Astrocyte of the spinal cord (primary cell): ENCODE measurements at places on chromosomes 5 and 9.

- DNase-seq, result peak; percentile 66
Observed at GRCh38 chr9:4508907-4509589, 18.8 kb downstream of the SLC1A1 start.

DNA sequence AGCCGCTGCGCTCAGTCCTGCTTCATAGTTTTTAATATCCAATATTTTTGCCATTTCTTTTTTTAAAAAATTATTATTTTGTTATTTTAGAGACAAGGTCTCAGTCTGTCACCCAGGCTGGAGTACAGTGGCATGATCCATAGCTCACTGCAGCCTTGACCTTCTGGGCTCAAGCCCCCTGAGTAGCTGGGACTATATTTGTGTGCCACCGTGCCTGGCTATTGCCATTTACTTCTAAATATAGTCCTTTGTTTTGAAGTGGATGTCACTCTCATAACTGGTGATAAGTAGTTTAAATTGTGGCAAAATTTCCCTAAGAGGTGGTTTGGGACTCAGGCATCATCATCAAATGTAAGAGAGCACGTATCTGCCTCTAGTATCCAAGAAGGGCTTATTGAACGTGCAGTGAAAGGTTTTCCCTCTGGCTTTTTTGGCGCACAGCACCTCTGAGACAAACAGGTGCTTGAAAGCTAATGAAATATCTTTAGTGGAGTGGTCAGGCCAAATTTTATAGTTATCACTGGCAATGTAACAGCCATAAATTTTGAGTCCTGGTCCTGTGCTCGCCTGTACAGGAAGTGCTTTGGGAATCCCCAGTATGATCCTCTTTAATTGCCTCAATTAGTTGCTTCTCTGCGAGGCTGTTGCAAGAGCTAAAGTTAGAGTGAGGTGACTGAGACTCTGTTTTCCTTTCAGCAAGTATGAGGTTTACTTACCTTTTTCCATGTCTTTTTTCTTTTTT, 14.8 kb downstream of the STXBP1 start:
- no peak for DNase-seq

- DNase-seq, result peak; percentile 69
Observed at GRCh38 chr9:8895861-8896224, 1096.3 kb upstream of the DMAC1 start.

GRCh38 chr5:135827965-135828781, 6.3 kb upstream of the SLC25A48 start:
- no peak for DNase-seq

DNA sequence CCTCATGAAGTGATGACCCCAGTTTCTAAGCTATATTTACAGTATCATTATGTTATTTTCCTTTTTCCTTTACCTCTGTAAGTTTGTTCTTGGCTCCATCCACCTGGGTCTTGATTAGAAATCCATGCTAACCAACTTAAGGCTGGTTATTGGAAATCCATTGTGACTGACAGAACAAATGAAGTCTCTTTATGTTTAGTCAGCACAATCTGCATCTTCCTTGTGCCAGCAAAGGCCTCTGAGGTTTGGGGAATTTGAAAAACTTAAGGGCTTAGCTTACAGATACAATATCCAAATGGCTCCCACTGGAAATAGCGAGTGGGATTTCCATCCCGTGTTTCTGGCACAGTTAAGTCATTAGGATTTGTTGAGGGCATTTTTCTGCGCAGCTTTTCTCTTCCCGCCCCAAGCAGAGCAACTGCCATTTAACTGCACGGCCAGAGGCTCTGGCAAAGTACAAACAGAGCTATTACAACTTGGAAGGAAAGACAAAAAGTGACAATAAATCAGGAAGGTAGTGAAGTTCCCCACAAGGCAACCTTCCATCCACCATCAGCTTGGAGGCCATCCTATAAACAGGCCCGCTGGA, 64.2 kb downstream of the DCP2 start:
- no peak for DNase-seq

DNA sequence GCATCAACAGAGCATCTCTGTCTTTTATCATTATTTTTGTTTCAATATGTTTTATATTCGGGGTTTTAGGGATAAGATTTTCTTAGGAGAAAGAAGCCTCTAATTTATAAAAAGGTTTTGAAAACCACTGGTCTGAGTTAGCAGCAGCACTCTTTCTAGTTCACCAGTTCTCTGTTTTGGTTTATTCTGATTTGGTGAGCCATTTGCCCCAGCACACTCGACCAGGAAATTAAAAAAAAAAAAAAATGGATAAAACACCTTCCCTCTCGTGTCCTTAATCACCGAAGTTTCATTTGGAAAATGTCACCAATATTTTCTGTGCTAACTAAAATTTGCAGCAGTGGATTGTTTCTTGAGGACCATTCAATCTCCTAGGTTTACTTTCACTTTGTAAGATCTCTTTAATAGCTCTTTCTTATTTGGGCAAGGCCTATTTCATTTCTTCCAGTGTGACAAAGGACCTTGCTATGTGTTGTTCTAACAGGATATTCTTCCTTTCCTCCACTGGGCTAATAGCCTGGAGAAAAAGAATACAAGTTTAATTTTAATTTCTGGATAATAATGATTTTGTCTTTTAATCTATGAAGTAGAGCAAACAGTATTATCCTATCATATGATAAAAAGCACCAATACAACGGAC, 57.8 kb upstream of the ANXA1 start:
- DNase-seq, result peak; percentile 38

GRCh38 chr5:143108498-143109128, 294.9 kb downstream of the NR3C1 start:
- DNase-seq, result no peak

DNA sequence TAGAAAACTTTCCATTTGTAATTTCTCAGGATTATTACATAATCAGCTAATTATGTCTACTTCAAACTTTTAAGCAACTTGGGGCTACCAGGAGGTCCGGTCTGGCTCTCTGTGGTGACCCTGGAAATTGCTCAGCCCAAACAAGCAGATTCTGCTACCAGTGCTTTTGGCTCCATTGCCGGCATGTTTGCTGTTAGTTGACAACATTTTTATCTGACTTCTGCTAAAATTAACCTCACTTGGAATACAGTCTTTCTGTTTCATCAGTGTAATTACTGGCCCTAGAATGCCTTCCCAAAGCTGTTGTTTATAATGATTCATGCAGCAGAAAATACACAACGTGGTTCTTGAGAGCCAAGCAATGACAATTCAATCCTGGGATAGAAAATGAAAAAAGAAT, 38.5 kb upstream of the FAM81B start:
- no peak for DNase-seq

GRCh38 chr5:59126016-59126707, 543.3 kb downstream of the RAB3C start:
- DNase-seq, result peak; percentile 13

DNA sequence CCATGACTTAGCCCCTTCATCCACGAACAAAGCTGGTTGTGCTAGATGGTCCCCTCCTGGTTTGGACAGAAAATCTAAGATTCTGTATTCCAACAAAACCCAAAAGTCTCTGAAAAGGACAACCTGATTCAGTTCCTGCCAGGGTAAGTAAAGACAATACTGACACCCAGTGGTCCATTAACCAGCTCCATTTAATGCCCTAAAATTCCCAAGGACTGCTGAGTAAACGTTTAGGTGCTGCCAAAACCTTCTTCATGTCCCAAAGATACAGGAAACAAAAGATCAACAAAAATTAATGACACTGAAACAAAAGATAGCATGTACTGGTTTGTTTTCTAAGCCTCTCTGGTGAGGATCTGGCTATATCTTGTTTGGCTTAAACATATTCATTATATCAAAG, 25.3 kb upstream of the PPP1R2B start:
- peak; percentile 3 for DNase-seq

DNA sequence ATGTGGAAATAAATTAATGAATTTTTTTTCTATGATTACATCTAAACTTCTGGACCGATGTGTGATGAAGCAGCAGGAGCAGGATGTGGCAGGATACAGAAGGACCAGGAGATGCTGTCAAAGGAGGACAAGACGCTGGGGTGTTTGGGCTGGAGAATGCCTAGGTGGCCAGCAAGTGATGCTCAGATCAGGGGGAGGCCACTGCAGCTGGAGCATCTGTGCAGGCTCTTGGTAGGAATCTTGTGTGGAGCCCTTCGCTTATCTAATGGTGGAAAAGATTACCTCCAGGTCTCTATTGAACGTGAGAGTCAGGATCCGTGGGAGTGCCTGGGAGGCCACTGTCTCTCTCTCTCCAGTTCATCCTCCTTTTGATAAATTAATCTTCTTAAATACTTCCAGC, 79.8 kb downstream of the MRPL36 start:
- DNase-seq, result no peak

- peak; percentile 77 for DNase-seq
Observed at GRCh38 chr5:58922461-58923171, 339.7 kb downstream of the RAB3C start.

- no peak for DNase-seq
Observed at GRCh38 chr5:119355244-119355638, 578 bp upstream of the TNFAIP8 start.

GRCh38 chr9:110583237-110583636, 3.7 kb upstream of the SVEP1 start:
- DNase-seq, result no peak

GRCh38 chr5:33675958-33676464, 215.8 kb downstream of the ADAMTS12 start:
- no peak for DNase-seq

DNA sequence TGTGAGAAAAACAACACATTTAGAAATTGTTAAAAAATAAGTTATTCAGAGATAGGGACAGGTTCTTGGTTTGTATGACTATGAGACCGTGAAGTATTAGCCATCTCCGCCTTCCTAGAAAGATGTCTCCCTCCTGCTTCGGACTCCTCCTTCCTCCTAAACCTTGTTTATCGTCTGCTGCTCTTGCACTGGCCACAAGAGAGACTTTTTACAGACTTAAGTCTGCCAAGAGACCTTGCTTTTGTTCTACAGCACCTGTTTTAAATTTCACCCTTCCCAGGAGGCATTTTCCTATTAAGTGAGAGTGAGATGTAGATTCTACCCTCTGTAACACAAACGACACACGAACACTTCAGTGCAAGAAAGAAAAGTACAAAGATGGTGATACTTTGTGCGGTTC, 274.6 kb downstream of the ARHGEF28 start:
- peak; percentile 12 for DNase-seq

GRCh38 chr5:173594061-173594460, 22.4 kb downstream of the BOD1 start:
- DNase-seq, result no peak

DNA sequence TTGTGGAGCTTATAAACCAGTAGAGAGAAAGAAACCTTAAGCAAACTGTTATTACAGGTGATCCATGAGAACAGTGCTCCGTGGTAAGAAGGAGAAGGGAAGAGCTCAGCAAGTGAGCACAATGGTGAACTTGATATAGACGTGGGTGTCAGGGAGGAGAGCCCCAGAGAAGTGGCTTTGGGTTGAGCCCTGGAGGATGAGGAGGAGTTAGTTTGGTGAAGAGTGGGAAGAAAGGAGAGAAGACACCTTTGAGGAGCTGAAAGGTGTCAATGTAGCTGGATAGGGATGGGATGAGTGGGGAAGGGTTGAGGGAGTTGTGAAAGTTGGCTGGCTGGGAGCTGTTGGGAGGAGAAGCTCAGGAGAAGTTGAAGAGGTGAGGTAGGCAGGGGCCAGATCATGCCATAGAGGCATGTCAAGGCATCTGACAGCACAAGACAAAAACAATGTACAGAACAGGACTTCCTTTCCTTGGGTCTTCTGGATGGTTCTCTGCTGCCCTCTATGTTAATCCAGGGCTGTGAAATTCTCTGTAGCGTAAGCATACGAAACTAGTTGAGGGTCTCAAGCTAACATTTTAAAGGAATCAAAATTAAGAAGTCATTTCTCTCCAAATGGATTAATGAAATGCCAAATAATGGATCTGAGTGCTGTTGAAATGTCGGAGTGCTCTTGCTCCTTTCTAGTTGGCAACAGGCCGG, 501.9 kb downstream of the KDM4C start:
- no peak for DNase-seq

DNA sequence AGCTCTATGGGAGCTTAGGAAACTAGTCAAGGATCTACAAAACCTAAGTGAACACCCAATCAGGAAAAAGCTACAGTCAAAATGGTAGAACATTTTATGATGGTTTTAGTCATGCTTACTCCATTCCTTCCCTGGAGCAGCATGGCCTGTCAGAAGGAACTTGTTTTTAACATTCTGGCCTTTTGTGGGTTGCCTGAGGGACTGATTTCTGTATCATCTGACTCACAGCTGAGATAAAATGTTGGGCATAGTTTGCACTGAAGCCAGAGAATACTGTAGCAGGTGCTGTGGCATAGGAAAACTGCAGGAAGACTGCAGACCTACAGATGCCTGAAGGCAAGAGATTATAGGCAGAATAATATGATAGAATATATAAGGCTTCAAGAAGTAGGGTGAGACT, 719.6 kb upstream of the GRAMD2B start:
- no peak for DNase-seq

DNA sequence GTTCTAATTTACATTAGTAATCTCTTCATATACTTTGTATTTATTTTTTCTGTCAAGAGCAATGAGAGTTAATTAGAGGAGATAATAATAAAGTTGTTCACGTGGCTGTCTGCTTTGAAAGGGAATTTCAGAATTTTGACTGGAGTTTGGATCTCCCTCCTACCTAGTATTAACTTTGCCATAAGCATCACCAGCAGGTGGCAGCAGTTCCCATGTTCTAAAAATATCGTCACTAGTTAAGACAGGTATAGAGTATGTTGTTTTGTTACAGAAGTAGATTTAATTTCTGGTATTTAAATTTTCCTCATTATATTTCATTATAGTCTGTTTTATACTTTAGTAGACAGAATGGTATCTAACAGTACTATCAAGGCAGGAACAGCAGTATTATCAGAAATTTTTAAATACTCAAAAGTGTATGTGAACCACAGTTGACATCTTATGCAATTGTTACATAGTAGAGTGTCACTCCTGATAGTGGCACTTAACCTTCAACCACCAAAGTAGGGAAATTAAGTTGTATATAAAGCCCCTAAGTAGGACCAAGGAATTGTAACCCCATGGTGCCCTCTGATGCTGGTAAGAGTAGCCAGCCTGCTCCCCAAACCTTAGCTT, 20.4 kb downstream of the GNPDA1 start:
- peak; percentile 66 for DNase-seq

DNA sequence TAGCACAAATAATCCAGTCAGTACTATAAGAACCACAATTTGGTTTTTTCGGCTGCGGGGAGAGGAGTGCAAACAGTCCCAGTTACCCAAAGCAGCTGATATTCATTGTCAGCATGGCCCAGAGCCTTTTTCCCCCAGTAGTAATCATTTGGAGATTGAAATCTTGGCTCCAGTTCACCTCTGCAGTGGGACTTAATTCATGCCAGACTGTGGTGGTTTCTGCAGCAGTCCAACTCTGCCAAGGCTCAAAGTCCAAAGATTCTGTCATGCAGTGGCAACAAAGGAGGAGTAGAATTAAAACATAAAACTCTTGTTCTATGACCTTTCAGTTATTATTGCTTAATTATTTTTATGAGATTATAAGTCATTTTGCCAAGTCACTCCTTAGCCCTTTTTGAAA, 25.0 kb upstream of the TRIM36 start:
- peak; percentile 24 for DNase-seq

DNA sequence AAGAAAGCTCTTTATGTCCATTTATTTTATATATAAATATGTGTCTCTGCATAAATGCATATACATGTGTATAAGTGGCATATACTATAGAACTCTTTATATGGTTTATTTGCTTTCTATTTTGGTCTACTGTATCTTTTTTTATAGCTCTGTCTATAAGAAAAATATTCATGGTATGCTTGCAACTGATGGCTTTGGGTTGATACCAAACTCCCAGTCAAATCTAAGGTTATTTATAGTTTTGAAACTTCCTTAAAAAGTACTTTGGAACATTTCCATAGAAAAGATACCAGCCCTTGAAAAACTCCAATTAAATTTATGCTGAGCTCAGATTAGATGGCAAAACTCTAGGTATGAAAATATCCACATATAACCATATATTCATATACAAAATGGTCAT, 120.0 kb upstream of the KLF9 start:
- no peak for DNase-seq

- DNase-seq, result no peak
Observed at GRCh38 chr5:151670083-151670686, 16.5 kb downstream of the SPARC start.
